Subcutaneous adipose tissue (tissue), 4 donors: ENCODE measurements at places on chromosomes 2 and 18. TPM values are rescaled to one million over a fixed set of nuclear protein-coding genes. Genes with fewer than 3 reads are reported as not detected.

The MBOAT2 gene
- total RNA-seq: 11.7 TPM

The IKZF2 gene
- 33.3 TPM for total RNA-seq

The FAM124B gene
- total RNA-seq: 5.7 TPM

The LYG2 gene
- total RNA-seq: not detected

The HRH4 gene
- total RNA-seq: not detected

The ZNF892 gene
- 4.6 TPM for total RNA-seq

The KYNU gene
- 7.3 TPM for total RNA-seq

The NCKAP5 gene
- total RNA-seq: 6.4 TPM

The CASP8 gene
- total RNA-seq: 26.4 TPM

The SERPINB4 gene
- not detected for total RNA-seq

The PRKAG3 gene
- not detected for total RNA-seq
